Brain pericyte (primary cell): ENCODE measurements at places on chromosomes 13 and 19.

DNA sequence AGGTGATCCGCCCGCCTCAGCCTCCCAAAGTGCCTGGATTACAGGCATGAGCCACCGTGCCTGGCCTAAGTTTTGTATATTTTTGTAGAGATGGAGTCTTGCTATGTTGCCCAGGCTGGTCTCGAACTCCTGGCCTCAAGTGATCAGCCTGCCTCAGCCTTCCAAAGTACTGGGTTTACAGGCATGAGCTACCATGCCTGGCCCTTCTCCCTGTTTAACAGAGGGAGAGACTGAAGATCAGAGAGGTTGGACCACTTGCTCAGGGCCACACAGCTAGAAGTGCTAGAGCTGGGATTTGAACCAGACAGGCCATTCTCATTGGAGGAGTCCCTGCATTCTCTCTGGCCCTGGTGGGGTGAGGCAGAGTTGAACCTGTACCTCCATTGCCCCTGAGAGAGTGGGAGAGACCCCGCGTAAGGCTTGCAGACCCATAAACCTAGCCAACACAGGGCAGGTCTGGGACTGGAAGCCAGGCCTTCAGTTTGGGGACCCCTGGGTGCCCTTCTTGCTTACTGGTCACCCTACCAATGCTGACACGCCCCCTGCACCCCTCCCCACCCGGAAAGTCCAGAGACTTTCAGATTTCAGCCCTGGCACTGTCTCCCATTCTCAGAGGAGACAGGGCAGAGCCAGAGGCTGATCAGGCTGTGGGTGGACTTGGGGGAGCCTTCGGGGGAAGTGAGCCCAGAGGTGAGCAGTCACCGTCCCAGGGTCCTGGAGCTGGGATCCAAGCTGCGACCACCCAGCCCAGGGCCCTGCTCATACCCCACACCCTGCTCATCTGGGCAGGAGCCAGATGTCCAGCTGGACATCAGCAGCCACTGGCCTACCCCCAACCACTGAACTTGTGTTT is 13.3 kb downstream of the TTYH1 start:
- DNase-seq: no peak

GRCh38 chr13:23183292-23183691 is 2.5 kb downstream of the SGCG start:
- DNase-seq: no peak

DNA sequence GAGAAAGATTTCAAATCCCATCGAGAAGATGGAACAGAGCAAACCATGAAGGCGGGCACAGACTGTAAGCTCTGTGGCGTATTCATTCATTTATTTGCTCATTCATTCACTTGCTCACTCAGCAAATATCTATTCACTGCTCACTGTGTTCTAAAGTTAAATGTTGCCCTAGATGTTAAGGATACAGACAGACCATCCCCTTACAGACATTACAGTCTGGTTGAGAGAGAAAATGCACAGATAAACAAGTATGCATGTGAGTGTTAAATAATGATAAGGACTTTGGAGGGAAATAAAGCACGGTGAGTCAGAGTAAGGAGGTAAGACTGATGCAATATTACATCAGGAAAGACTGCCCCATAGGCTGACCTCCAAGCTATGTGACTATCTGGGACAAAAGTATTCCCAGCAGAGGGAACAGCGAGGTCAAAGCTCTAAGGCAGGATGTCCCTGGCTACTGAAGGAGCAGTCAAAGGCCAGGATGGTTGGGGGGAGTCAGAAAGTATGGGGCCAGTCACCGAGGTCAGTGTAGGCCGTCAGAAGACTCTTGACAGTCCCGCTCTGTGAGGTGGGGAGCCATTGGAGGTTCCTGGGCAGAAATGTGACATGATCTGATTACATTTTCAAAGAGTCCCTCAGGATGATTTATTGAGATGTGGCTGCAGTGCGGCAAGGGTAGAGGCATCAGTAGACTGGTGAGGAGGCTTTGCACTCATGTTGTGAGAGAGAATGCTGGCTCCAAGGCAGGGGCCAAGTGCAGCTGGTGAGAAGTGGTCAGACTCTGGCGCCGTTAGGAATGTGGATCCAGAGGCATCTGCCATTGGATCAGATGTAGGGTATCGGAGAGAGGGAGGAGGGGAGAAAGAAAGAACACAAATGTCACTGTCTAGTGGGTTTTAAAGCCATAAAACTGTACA is 37.9 kb downstream of the MBNL2 start:
- DNase-seq: no peak

- DNase-seq: no peak
These were observed 23.7 kb downstream of the NOSIP start for GRCh38 chr19:49556412-49557398.

DNA sequence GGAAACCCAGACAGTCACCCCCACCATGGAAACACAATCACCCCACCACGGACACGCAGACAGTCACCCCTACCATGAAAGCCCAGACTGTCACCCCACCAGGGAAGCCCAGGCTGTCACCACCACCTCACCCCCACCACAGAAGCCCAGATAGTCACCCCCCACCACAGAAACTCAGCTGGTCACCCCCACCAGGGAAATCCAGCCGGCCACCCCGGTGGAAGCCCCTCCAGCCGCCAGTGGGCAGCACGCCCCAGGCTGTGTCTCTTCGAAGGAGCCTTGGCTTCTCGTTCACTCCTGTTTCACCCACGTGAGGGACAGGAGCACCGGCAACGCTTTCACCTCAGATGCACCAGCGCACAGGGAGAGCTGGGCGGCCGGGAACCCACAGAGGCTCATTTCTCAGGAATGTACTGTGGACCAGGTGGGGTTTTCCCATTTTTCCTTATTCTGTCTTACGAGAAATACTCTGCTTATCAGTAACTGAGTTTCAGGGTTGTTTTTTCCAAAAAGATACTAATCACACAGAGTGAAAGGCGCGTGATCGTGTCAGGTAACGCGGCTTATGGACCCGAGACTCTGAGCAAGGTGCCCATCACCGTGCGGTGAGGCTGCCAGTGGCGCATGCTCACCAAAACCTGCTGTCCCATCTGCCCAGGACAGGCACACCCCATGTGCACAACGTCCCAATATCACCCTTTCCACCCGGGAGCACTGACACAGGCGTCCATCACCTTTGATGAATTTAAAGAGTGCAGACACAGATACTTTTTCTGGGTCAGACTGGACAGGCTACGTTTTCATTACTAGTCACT is 28.0 kb downstream of the CARS2 start:
- DNase-seq: no peak

DNA sequence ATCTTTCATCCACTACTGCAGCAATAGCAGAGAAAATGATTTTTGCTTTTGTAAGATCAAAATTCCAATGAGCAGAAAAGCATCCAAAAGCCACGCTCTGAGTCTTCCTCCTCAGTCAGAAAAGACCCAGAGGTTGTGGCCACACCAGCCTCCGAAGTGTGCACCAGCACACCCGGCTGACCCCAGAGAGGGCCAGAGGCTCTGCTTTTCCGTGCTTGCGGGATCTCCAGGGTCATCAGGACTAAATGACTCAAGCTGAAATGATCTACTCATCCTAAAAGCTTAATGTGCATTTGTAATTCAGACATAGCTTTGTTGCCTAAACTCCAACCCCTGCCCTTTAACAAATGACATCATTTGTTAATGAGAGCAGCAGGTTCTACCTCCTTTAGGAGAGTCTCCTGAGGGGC is 16.5 kb downstream of the RXFP2 start:
- DNase-seq: no peak

DNA sequence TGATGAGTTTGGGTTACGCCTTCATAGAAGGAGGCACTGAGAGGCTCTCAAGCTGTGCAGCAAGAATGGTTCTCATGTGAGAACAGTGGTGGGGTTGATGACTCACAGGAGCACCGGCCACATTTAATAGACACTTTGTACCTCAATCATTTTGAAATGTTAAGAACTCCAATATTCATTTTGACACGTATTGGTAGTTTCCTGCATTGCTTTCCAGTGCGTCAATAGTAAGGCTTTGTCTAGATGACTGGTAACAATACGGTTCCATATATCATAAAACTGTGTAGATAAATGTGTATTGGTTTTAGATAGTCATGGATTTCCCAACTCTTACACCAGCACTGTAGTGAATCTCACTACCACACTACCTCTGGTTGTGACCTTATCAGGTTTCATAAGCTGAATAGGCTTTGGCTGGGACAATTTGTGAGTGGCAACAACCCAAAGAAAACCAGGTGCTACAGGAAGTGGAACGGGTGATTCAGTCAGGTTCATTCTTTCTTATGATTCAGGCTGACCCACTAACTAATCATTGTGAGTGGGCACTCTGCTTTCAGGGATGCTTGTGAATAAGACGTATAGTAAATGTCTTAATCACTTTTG is 362.6 kb downstream of the KLF5 start:
- DNase-seq: no peak

GRCh38 chr13:24995225-24995804 is 100.6 kb upstream of the PABPC3 start:
- DNase-seq: no peak

DNA sequence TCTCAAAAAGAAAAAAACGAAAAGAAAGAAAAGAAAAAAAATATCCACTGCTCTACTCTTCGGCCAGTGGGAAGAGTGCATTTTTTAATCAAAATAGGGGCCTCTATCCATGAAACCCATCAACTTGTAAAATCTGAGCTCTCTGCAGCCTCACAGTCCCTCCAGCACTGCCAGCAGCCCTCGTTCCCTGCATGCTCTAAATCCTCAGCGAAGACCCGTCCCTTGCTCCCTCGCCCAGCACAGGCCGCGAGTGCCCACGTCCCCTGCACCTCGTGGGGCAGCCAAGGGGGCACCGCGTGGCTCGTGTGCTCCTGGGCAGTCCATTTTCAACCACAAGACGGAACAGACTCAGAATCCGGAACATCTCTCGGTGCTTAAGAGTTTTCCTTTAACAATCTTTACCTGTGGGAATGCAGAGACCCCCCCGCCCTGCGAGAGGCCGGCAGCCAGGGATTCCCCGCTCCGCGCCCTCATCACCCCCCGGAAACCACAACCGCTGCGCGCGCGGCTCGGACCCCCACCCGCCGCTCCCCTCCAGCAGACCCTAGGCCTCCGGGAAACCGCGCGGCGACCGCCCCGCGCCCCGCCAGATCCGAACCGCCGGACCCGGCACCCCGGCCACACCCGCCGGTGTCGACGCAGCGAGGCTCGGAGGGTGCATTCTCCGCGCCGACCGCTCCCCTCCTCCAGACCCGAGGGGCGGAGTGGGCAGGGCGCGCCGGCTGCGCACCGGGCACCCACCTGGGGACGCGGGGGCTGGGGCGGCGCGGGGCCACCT is 638 bp downstream of the ANKRD27 start:
- no peak for DNase-seq

- DNase-seq: no peak
These were observed 23.9 kb upstream of the KLF5 start for GRCh38 chr13:73034901-73035300.

DNA sequence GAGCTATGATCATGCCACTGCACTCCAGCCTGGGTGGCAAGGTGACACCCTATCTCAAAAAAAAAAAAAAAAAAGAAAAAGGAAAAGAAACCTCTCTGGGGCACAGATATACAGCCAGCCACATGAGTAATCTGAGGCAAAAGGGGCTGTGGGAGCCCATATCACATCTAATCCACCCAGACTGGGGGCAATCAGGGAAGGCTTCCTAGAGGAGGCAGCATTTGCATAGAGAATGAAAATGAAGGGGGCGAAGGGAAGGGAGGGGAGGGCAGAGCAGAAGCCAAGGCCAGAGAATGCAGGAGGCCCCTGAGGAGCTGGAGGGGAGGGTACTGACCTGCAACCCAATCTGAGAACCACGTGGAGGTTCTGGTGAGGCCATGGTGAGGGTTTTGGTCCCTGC is 13.2 kb downstream of the STXBP2 start:
- no peak for DNase-seq

GRCh38 chr13:65613004-65613403 is 1617.1 kb downstream of the PCDH9 start:
- DNase-seq: no peak

DNA sequence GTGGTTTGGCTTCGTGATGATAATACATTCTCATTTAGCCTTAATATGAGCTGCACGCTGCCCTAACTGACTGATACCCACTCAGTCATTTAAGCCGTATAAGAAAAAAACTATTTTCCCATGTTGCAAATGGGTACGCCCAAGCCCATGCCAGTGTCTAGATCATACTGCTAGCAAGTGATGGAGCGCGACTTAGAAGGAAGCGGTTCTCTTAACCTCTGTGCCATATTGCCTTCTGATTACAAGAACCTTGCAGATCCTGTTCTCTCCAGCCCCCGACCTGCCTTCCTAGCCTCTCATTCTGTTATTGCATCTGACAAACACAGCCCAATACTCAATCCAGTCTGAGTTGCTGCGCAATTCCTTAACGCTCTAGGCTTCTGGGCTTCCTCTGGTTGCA is 603 bp downstream of the GPALPP1 start:
- no peak for DNase-seq

DNA sequence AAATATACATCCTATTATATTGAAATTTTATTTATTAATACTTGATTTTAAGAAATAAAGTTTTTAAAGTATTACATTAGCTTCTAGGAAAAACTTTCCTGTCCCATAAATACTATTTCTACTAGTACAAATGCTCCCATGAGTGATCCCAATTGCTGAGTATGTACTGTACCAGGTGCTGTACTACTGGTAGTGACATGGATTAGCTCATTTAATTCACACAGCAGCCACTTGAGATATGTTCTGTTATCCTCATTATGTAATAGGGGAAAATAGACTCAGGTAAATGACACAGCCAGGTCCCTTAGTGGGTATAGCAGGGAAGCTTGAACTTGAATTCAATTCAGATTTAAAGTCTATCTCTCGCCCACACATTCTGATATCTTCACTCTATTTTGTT is 363.1 kb downstream of the FGF14 start:
- DNase-seq: no peak

- DNase-seq: no peak
These were observed 482 bp downstream of the ARHGAP45 start for GRCh38 chr19:1067341-1067957.

GRCh38 chr19:1133471-1133929 is 29.7 kb downstream of the GPX4 start:
- DNase-seq: no peak
